Stimulated activated CD4-positive, alpha-beta T cell treated with anti-CD3 and anti-CD28 coated beads, Interleukin-12 subunit alpha, Interleukin-12 subunit beta, amount 100 ng/mL, for 4 hours (primary cell): ENCODE measurements at places on chromosomes 1 and 21.

- DNase-seq: no peak
These were observed 58.4 kb upstream of the ATP1B1 start for GRCh38 chr1:169048043-169048442.

DNA sequence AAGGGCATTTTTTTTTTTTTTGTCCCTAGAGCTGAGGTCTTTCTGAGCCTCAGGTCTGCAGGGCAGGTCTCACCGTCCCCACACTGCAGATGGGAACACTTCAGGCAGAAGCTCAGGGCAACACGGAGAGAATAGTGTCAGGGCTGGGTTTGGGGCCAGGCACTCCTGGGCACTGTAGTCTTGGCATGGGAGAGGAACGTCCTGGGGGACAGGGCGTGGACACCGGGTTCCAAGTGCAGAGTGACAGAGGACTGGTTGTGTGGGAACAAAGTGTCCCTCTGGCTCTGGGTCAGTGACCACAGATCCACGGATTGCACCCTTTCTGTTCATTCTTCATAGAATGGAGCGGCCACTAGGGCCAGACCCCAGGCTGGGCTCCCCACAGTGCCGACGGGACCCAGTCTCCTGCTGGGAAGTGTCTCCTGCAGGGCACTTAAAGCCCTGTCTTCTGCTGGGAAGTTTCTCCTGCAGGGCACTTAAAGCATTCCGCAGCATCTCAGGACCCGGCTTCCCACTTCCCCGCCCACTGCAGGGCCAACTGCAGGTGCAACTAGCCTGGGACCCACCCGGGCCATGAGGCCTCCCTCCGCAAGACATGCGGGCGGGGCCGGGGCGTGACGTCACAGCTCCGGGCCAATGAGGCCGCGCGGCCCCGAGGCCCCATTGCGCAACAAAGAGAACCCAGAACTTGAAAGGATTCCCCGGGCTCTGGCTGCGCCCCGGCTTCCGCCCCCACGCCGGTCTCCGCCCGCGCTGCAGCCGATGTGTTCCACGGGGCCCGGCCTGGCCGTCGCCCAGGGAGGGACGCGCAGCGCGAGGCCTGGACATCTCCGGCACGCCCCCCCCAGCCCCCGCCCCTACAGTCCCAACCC, 1.2 kb downstream of the GPR153 start:
- DNase-seq: peak; percentile 71

DNA sequence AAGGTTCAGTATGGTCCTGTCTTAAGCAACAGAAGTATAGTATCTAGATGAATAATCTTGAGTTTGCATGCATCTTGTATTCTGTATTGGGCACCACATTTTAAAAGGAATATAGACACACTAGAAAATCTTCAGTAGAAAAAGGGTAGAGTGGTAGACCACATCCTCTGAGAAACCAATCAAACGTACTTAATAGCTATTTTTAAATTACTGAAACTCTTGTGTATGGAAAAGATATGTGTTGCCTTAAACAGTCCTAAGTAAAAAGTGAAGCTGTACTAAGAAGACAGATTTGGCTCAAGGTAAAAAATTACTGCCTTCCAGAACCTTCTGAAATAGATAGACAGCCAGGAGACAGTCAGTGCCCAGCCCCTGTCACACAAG, 3.1 kb downstream of the CTXND2 start:
- DNase-seq: no peak

DNA sequence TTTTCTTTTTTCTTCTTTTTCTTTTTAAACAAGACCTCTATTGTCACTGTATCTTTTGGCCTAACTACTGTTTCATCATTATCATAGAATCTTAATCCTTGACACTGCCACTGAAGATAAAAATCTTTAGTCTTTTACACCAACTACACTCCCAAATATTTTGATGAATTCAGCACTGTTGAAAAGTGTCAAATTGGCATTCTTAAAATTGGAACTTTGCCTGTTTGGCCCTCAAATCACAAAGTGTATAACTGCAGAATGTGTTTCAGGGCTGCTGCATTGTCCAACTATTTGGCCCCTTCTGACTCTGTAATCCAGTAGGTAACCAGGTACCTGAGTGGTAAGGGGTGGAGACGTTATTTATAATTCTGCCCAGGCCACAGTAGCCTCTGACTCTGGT, 34.3 kb downstream of the ACTN2 start:
- no peak for DNase-seq
